Sigmoid colon (tissue), 7 donors: ENCODE measurements at places on chromosomes 1 and 21.

DNA sequence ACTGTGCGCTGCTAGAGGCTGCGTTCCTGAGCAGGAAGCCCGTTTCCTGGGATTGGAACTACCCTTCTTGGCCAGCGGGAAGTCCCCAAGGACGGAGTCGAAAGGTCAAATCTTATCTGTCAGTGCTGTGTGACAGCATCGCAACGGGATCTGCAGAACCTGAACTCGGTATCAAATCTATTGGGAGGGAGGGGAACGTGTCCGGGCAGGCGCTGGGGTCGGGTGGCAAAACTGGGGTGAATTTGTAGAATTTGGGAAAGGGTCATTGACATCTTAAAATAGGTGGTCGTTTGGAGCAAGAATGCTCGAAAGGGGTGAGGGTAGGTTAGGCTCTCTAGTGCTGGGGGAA is 725 bp upstream of the ARPC5 start:
- no peak for DNase-seq

GRCh38 chr1:88744142-88744541 is 60.1 kb downstream of the PKN2 start:
- no peak for DNase-seq

DNA sequence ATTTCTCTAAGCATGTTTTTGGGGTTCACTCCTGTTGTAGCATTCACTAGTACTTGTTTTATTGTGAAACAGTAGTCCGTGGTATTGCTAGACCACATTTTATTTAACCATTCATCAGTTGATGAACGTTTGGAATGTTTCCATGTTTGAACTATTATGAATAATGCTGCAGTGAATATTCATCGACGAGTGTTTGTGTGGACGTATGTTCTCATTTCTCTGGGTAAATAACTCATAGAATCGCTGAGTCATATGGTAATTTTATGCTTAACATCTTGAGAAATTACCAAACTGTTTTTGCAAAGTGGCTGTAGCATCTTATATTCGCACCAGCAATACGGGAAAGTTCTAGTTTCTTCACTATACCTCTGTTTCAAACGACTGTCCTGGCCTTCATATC is 28.0 kb upstream of the KAZN start:
- no peak for DNase-seq

DNA sequence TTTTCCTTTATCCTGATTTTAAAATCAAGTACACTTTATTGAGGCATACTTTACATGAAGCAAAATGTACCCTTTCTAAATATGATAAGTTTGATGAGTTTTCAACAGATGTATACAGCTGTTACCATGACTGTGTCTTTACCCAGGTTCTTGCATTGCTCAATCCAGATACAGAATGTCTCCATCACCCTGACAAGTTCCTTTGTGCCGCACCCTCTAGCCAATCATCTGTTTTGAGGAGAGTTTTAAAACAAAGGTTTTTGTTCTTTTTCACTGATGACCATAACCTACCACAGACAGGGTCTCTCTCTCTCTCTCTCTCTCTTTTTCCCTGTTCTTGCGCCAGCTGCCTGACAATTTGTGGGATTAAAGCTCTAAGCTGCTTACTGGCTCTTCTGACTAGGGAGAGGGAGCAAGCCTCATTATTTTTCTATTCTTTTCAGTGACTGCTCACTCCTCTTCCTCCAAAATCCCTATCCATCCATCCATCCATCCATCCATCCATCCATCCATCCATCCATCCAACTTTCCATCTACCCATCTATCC is 1.2 kb upstream of the KCNE1 start:
- DNase-seq: no peak

DNA sequence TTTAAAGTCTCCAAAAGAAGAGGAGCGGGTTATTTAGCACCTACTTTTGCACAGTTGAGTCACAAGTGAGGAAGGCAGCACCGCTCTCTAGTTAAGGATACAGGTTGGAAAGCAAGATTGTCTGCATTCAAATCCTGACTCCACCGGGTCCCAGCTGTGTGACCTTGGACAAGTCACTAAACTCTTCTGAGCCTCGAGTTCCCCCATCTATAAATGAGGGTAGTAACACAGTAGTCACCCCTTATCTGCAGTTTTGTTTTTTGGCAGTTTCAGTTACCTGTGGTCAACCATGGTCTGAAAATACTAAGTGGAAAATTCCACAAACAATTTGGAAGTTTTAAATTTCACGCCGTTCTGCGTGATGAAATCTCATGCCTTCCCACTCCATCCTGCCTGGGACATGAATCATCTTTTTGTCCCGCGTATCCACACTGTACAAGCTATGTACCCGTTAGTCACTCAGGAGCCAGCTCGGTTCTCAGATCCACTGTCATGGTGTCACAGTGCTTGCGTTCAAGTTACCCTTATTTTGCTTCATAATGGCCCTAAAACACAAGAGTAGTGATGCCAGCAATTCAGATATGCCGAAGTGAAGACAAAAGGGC is 49.4 kb downstream of the CAPZB start:
- DNase-seq: peak; percentile 72

DNA sequence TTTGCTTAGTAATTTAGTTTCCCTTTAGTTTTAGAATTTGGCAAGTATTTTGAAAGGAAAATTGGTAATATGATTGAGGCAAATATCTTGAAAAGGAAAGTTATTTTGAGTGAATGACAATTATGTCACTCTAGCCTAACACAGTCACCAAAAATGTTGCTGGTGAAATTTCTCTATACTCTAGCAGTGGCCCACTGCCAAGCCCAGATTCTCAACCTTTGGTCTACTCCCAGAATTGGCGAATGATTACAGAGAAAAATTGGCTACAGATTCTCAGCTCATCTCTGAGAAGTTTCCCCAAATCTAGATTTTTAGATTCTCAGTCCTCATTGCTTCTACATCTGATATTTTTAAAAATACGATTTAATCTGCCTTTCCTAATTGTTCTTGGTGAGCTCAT is 84.9 kb downstream of the PIGK start:
- DNase-seq: no peak

DNA sequence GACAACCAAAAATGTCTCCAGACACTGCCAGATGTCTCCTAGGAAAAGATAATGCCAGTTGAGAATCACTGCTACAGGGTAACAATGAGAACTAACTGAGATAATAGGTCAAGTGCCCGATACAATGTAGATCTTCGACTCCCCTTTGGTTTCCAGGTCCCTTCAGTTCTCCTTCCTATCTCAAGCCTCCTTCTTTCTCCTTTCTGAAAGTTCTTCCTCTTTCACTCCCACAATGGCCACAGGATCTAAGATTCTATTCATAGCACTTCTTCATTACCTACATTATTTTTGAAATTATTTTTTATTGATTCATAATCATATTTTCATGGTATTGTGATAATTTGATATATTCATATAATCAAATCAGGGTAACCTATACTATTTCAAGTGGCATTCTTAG is 6.3 kb downstream of the PFDN2 start:
- no peak for DNase-seq

DNA sequence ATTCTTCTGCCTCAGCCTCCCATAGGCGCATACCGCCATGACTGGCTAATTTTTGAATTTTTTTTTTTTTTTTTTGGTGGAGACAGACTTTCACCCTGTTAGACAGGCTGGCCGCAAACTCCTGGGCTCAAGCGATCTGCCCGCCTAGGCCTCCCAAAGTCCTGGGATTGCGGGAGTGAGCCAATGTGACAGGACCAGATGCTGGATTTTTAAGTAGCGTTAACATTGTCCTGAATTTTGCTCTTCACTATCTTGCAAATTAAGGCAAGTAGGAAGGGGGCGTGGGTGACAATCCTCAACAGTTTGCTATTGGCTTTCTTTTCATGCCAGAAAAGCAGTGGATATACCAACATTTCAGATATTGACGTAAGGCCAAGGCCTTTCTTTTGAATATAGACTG is 49.7 kb upstream of the TSNAX start:
- no peak for DNase-seq

DNA sequence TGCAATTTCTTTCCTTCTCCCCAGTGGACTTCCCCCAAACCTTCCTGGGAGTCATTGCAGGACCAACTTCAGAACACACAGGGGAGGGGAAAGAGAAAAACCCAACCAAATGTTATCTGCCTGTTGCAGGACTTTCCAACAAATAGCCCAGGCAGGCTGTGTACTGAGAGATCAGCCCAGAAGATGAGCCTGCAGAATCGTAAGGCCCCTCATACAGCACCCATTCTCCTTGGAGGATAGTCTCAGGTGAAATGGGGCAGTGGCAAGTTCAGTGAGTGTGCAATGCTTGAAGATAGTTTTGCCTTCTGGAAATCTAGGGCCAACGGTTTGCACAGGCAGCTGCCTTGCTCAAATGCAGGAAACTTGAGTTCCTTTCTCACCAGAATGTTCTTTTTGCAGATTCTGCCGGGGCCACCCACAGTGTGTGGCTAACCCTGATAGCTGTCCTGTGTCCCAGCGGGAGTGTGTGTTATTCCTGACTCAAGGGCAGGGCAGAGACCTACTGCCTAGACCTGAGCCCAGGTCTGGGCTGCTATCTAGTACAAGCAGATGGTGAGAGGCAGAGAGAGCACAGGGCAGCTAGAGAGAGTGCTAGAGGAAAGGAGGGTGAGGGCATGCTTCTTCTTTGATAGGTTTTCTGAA is 48.8 kb downstream of the GADD45A start:
- DNase-seq: no peak

DNA sequence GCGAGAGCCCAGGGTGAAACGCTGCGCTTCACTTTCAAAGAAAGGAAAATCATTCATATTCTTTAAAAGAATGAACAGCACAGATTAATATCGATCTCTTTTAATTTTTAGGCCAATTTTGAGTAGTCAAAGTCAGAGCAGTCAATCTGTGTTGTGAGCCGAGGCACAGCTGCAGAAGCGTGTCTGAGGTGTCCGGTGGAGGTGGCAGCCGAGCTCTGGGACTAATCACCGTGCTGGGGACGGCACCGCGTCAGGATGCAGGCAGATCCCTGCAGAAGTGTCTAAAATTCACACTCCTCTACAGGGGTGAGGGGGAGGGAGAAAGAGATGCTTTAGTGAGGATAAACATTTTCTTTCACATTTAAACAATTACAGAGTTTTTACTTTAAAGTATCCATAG is 4.1 kb downstream of the TFF1 start:
- DNase-seq: no peak

- DNase-seq: no peak
Measured at GRCh38 chr1:232184561-232185530, 445.1 kb downstream of the SIPA1L2 start.

- no peak for DNase-seq
Measured at GRCh38 chr1:28078262-28078661, 10.1 kb downstream of the EYA3 start.

DNA sequence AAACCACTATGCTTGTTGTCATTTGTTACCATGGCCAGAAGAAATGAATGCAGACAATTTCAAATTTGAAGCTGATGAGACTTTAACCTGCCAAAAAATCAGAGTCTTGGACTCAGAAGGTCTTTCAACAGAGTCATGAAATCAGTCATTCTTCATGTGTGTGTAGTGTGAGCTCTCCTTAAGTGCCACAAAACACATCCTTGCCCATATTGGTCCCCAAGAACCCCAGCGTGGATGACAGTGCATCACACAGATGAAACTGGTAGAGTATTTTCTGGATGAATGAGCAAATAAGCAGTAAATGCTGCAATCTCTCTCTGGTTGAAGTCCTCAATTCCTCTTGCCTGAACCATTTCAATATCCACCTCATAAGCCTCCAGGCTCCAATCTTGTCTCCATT is 28.7 kb upstream of the ETS2 start:
- no peak for DNase-seq

GRCh38 chr1:202584707-202585589 is 125.3 kb downstream of the SYT2 start:
- DNase-seq: no peak

DNA sequence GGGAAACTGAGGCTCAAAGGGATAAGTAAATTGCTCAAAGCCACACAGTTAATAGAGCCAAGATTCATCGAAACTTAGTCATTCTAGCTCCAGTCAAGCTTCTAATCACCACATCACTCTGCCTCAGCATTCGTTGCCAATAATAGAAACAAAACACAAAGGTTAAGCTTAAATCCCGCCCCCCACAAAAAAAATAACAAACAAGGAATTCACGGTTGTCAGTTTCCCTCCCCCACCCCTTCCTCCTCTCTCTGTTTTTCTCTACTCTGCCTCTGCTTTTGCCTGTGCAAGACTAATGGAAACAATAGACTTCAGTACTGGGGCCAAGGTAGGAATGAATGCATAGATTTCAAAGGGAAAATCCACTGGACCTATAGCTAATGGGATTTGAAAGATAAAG is 70.7 kb upstream of the ZNF644 start:
- DNase-seq: no peak

DNA sequence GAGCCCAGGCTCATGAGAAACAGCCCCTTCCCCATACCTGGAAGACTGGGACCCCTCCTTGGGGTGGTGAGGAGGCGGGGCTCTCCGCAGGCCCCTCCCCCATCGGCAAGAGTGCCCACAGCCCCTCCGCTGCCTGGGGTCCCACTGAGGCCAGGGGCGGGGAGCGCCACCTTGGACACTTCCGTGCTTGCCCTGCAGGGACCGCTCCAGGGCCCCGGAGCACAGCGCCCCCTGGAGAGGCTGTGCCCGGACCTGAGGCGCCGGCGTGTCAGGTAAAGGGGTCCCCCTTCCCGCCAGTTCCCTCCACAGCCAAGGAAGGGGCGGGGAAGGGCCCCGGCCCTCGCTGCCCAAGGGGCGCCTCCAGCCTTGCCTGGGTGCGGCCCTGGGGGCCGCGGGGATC is 21.5 kb downstream of the INAVA start:
- DNase-seq: peak; percentile 53

DNA sequence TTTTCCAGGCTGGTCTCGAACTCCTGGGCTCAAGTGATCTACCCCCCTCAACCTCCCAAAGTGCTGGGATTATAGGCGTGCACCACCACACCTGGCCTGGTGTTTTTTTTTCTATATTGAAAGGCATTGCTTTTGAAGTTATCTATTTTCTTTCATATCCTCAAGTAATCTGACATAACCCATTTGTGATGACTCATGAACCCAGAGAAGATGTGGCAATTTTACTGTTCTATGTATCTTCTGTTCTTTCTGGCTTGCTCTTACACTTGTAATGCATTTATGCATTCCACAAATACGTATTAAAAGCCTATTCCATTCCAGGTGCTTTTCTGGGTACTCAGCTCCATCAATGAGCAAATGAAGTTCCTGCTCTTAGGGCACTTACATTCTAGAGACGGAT is 29.9 kb upstream of the ERRFI1 start:
- peak; percentile 38 for DNase-seq

DNA sequence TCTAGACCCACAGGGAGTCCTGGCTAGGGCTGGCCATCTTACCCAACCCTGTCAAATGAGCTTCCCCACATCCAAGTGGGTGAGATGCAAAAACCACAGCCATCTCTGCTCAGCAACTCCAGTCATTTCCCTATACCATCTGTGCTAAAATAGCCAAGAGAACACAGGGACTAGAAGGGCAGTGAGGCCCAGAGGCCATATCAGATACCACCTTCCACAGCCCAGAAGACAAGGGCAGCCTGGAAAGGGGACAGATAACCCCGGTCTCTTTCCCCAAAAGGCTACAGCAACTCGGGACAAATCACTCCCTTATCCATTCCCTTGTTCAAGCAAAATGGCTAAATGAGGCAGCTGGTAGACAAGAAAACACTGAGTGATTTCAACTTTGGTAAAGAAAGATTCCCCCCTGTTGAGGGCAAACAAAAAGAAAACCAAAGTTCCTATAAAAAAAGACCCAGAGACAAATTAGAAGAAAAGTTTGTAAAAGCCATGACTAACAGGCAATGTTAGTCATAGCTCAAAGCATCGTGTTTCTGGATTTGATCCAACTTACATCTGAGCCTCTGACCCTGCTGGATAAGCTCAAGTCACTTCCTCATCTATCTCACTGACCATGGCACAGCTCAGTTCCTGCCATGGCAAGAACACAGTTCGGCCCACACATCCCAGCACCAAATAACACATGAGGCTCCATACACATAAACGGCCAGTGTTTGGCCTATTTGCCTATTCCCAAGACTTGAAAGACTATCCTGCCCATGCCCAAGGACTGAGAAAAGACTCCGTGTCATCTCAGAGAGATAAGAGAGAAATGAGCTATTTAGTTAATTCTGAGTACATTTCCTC is 3.1 kb downstream of the LAMB3 start:
- DNase-seq: no peak
